ENCODE measurements at places on chromosomes 2 and 18. TPM values are rescaled to one million over a fixed set of nuclear protein-coding genes. Genes with fewer than 3 reads are reported as not detected.

Gene PHOSPHO2
- 4.9 TPM for total RNA-seq

DNA sequence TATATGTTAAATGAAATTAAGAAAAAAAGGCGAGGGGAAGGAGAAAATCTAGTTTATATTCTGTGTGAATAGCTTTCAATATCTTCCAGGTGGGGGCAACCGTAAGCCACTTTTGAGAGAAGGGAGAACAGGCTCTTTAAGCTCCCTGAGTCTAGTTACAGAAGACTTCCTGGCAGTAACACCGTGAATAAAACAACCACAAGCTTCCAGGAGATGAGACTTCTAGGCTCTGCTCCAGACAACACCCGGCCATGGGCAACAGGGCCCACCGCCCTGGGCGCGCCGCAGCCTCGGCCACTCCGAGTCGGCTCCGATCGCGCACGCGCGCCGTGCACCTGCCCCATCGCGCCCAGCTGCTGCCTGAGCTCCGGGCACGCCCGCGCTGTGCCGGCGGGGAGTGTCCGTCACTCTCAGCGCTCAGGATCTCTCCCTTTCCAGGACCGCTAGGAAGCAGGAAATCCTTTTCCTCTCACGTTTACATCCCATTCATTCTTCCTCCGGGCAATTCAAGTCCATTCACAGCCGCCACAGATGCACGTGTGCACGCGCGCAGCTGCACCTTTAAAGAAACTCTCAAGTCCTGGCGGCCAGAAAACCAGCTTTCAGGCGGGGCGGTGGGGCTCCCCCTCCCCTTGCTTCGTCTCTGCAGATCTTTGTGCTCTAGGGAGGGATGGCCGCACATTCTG lies 19.4 kb upstream of the PAX3 start:
- no peak for DNase-seq
- H3K4me1 ChIP-seq = no peaks in the 10 kb centered on the region
- peak overlapping the region; percentile 53 for H3K4me3 ChIP-seq
- H3K27me3 ChIP-seq = peaks cover 19% of the 10 kb centered on the region
- no peak overlapping the region for H3K27ac ChIP-seq

Gene GALR1
- not detected for total RNA-seq

- H3K4me1 ChIP-seq = peaks cover 19% of the 10 kb centered on the region
- no peaks in the 10 kb centered on the region for H3K27me3 ChIP-seq
- H3K4me3 ChIP-seq = no peak overlapping the region
- H3K27ac ChIP-seq = no peak overlapping the region
These were observed 182.3 kb downstream of the FAM210A start for GRCh38 chr18:13543811-13544732.

- H3K4me1 ChIP-seq = no peaks in the 10 kb centered on the region
- H3K4me3 ChIP-seq = no peak overlapping the region
- no peak for DNase-seq
- H3K36me3 ChIP-seq = no peaks in the 10 kb centered on the region
- no peaks in the 10 kb centered on the region for H3K27me3 ChIP-seq
These were observed 41.9 kb downstream of the BABAM2 start for GRCh38 chr2:27932396-27932795.

DNA sequence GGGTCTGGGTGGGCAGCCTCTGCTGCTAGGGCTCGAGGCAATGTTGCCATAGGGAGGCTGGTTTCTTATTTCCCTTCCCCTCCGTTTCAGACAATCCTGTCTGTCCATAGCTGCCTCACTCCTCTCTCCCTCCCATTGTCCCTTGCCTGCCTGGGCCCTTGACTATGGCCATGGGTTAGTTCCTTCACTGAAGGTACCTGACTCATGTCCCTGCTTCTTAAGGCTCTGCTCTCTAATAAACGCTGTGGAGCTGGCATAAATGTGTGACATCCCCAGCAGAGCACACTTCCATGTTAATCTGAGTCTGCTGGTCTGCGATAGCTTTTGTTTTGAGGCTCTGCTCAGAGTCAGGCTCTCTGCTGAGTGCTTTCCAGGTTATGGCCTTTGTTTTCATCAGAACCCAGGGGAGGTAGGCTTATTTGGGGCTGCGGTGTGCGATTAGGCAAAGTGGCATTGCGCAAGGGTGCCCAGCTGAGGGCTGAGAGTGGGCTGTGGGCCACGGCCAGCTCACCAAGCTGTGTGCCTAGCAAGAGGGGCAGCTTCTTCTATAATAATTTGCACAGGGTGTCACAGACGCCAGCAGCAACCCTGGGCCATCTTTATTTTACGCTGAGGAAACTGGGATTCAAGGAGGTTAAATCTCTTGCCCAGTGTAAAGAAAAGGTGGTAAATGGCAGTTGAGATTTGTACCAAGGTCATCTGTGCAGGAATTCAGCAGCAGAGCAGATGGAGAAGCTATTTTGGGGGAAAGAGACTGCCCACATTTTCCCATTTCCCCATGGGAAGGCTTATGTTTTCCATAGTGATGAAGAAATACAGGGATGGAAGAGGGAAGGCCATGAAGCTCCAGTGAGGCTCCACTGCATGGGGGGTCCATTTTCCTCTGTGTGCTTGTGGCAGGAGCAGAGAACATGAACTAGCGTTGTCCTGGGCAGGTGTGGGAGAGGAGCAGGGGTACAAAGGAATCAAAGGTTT lies 25.6 kb downstream of the MRPL33 start:
- H3K36me3 ChIP-seq = no peaks in the 10 kb centered on the region
- H3K4me1 ChIP-seq = no peaks in the 10 kb centered on the region
- no peak overlapping the region for H3K27ac ChIP-seq
- no peaks in the 10 kb centered on the region for H3K27me3 ChIP-seq

- H3K27me3 ChIP-seq = no peaks in the 10 kb centered on the region
- no peaks in the 10 kb centered on the region for H3K4me1 ChIP-seq
- no peak overlapping the region for H3K4me3 ChIP-seq
- DNase-seq = no peak
- H3K36me3 ChIP-seq = no peaks in the 10 kb centered on the region
These were observed 186.3 kb upstream of the SMAD7 start for GRCh38 chr18:49137093-49137492.

Gene SLC19A3
- not detected for total RNA-seq

DNA sequence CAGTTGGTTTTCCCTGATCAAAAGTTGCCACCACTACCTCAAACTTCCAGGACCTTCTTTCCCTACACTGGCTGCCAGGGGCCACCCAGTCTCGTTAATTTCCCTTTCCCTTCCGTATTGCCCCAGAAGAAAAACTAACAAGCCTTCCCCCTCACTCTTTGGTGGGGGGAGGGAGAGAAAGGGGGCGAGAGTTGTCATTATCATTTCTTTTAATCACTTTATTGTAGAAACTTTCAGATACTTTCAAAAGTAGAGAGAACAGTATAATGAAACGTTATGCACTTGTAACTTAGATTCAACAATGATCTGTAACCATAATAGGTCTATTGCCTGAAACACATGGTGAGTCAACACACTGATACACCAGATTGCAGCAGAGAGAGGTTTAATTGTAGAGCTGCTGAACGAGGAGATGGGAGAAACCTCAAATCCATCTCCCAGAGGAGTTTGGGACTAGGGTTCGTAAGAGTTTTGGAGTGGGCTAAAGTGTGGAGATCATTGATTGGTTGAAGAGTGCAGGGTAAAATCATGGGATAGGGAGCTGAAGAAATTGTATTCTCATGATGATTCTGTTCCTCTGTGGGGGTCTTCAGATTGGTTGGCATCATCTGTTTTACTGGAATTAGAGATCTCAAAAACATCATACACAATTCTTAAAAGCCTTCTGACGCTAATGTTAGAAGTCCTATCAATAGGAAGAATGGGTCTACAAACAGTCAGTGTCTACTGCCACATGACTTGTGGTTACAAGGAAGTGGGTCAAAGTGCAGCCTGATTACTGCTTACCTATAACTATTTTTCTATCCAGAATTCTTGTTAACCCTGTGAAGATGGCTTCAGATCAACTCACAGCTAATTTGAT lies 2.6 kb upstream of the RNF149 start:
- H3K27me3 ChIP-seq = no peaks in the 10 kb centered on the region
- H3K4me1 ChIP-seq = peaks cover 50% of the 10 kb centered on the region
- peak; percentile 50 for DNase-seq
- H3K4me3 ChIP-seq = no peak overlapping the region
- H3K27ac ChIP-seq = no peak overlapping the region

Gene ACADL
- not detected for total RNA-seq

GRCh38 chr2:237626813-237627440 lies 460 bp upstream of the LRRFIP1 start:
- H3K4me3 ChIP-seq = no peak overlapping the region
- H3K4me1 ChIP-seq = peaks cover 5% of the 10 kb centered on the region
- H3K27ac ChIP-seq = no peak overlapping the region
- peaks cover 3% of the 10 kb centered on the region for H3K27me3 ChIP-seq
- no peaks in the 10 kb centered on the region for H3K36me3 ChIP-seq
- no peak for DNase-seq

DNA sequence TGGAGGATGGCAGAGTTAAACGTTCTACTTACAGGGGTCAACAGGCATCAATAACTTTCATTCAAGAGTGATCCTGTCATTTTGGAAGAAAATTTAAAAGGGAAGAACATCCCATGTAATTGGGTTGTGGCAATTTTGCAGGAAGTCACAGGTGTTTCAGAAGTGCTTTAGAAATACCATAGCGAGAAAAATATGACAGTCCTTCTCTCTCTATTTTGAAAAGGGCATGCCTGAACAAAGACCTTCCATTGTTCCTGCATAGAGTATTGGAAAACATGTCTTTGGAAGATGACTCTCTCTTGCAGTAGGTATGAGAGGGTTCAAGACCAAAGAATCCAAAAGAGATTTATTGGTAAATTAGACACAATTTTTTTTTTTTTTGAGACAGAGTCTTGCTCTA lies 81.8 kb upstream of the SERTAD2 start:
- peaks cover 10% of the 10 kb centered on the region for H3K4me1 ChIP-seq
- no peaks in the 10 kb centered on the region for H3K27me3 ChIP-seq
- H3K4me3 ChIP-seq = no peak overlapping the region

DNA sequence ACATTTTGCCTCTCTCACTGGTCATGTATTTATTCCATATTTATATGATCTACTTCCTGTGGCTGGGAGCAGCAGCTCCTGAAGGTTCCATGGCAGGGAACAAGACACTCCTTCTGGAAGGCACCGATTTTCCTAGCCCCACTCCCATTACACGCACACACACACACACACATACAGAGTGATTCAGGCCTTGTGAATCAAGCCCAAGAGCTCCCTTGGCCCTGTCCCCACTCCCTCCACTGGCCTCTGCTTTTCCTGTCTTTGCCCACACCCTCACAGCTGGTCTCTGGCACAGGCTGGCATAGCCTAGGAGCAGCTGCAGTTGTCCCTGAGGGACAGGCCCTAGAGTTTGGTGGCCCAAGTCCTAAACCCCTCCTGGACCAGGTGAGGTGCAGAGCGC lies 201.7 kb downstream of the NAPG start:
- no peaks in the 10 kb centered on the region for H3K4me1 ChIP-seq
- DNase-seq = no peak
- no peak overlapping the region for H3K4me3 ChIP-seq
- H3K36me3 ChIP-seq = no peaks in the 10 kb centered on the region

GRCh38 chr18:58257461-58257860 lies 213.4 kb downstream of the NEDD4L start:
- no peaks in the 10 kb centered on the region for H3K27me3 ChIP-seq
- H3K4me3 ChIP-seq = no peak overlapping the region
- no peak overlapping the region for H3K27ac ChIP-seq

Gene RIF1
- 72.4 TPM for total RNA-seq

Gene FABP1
- not detected for total RNA-seq

DNA sequence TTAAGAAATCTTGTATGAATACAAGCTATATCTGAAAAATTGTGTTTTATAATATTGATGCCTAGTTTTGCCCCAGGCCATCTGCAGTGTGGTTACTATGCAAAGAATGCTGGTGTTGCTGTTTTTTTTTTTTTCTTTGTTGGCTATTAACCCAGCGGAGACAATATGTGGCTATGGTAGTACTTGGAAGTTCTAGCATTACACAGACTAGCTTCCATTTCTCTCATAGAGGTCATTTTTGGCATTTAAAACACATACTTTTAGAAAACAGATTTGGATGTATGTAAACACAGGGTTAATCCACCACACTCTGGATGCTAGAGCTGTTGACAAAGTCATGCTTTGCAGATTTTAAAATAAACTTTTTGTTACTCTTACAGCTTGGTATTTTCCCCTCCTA lies 209.8 kb downstream of the NEDD4L start:
- no peaks in the 10 kb centered on the region for H3K36me3 ChIP-seq
- no peak overlapping the region for H3K4me3 ChIP-seq
- H3K4me1 ChIP-seq = no peaks in the 10 kb centered on the region
- DNase-seq = no peak

- no peak for DNase-seq
- no peaks in the 10 kb centered on the region for H3K36me3 ChIP-seq
- H3K4me3 ChIP-seq = no peak overlapping the region
- H3K4me1 ChIP-seq = no peaks in the 10 kb centered on the region
These were observed 6.3 kb upstream of the NRP2 start for GRCh38 chr2:205675861-205676516.

GRCh38 chr2:1965726-1966125 lies 221.4 kb upstream of the PXDN start:
- no peaks in the 10 kb centered on the region for H3K27me3 ChIP-seq
- no peaks in the 10 kb centered on the region for H3K4me1 ChIP-seq
- no peak overlapping the region for H3K27ac ChIP-seq
- DNase-seq = no peak

Gene AUP1
- total RNA-seq = 225 TPM

Gene KCNG2
- not detected for total RNA-seq

DNA sequence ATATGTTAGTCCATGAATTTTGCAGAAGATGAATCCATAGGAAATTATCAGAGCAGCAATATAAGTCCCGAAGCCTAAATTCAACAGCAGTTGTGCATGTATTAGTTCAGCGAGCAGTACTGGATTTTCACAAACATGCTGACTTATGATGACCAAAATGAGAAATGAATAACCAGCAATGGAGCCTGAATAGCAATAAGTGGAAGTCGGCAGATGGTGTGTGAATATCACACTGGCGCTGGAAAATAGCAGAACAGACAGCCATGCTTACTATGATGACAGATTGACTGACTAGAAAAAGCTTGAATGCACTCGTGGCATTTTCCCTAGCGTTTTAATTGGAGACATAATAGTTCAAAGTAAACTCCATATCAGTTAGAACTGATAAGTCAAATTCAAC lies 1114.5 kb downstream of the DSC3 start:
- no peaks in the 10 kb centered on the region for H3K27me3 ChIP-seq
- H3K36me3 ChIP-seq = no peaks in the 10 kb centered on the region
- DNase-seq = no peak
- H3K27ac ChIP-seq = no peak overlapping the region

DNA sequence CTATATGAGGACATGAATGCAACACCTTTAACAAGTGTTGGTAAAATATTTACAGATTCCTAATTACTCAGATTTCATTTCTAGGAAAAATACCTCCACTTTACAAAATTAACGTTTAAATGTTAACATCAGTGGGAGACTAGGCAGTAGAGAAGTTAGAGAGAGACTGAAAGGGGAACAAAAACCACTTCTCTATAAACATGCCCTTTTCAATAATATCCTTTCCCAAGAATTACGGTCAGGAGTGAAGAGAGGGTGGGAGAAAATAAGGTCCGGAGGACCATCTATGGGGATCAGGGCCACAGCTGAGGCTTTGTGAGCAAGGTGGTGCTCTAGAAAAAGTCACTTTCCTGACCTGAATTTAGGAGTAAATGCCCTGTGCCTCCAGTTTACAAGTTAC lies 65.3 kb upstream of the WIPF1 start:
- peaks cover 9% of the 10 kb centered on the region for H3K4me1 ChIP-seq
- H3K27me3 ChIP-seq = no peaks in the 10 kb centered on the region
- no peak overlapping the region for H3K4me3 ChIP-seq
- no peaks in the 10 kb centered on the region for H3K36me3 ChIP-seq
- H3K27ac ChIP-seq = no peak overlapping the region
- DNase-seq = no peak

- H3K4me1 ChIP-seq = peaks cover 17% of the 10 kb centered on the region
- peak overlapping the region; percentile 77 for H3K27ac ChIP-seq
- H3K4me3 ChIP-seq = no peak overlapping the region
- DNase-seq = peak; percentile 66
These were observed 646 bp downstream of the PHLPP1 start for GRCh38 chr18:62715759-62716615.

Measured in CD8-positive, alpha-beta memory T cell (primary cell).